Liver (tissue), 10 donors: ENCODE measurements at places on chromosomes 13 and 19.

DNA sequence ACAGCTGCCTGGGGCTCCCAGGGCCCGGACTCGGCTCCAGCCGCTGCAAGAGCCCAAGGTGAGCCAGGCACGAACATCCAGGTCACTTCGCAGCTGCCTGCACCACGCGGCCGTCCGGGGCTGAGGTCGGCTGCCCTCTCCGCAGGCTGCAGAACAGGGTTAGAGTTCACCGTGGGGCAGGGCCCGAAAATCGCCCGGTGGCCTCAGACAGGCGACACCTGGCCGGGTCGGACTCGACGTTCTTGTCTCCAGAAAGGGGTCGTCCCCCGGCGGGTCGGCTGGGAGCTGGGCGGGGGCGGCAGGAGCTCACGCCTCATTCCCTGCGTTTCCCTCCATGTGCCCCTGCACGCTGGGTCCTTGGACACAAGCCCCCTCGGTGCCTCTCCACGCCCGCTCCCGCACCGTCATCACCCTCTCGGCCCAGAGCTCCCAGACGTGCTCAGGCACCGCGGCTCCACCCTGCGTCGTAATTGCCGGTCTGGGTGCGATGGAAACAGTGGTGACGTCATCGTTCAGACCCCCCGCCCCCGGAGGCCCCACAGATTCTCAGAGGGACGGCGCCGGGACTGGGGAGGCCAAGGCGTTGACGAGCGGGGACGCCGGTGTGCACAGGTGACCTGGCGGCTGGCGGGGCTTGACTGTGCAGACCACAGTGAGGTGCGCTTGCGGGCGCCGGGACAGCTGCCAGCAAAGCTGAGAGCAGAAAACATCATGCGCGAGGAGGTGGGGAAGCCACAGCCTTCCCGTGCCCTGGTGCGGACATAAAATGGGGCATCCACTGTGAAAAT is 4.0 kb upstream of the GRIN3B start:
- DNase-seq, result no peak

- no peak for DNase-seq
Observed at GRCh38 chr19:45800070-45800553, 7.5 kb upstream of the DMWD start.

GRCh38 chr13:50074843-50075242 is 59.6 kb downstream of the KCNRG start:
- DNase-seq, result no peak

GRCh38 chr19:16002406-16003384 is 53.9 kb downstream of the OR10H4 start:
- DNase-seq, result no peak

DNA sequence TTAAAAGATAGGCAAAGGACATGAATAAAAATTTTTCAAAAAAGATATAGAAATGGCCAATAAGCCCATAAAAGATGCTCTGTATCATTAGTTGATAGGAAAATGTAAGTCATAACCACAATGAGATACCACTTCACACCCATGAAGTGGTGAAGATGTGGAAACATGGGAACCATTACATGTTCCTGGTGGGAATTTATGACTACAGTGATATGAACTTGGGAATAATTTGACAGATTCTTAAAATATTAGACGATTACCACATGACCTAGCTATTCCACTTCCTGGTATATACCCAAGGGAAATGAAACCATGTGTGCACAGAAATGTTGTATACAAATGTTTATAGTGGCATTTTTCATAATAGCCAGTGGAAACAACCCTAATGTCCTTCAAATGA is 232.2 kb downstream of the GGACT start:
- DNase-seq, result no peak

DNA sequence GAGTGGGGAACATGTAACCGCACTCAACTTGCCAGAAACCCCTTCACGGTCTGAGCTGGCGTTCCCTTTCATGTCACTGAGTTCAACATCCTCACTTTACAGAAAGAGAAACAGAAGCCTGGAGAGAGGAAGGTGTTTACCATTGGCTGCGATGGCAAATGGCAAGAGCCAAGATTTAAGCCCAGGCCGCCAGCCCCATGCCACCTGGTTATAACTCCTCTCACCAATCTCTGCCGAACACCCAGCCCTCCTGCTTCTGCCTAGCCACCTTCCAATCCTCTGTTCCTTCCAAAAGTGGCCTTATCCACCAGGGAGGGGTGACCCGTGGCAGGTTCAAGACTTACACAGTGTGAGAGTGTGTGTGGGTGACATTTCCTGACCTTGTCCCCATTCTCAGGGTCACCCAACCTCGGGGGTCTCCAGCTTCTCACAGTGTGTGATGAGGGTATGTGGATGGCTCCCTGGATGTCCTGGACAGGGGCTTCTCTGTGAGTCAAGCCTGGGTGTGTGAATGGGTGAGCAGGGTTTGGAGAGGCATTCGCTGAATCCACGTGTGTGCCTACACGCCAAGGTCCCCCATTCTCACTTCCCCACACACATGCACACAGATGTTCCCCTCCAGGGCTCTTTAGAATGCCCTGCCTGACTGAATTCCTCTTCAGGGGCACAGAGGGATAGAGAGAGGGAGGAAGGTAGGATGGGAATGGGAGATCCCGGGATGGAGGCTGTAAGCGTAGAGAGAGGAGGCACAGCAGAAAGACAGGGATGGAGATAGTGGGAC is 1.2 kb downstream of the CADM4 start:
- no peak for DNase-seq

- no peak for DNase-seq
Observed at GRCh38 chr19:53183146-53183764, 9.9 kb downstream of the ZNF665 start.

GRCh38 chr19:18543814-18544475 is 572 bp upstream of the FKBP8 start:
- DNase-seq, result peak; percentile 86

DNA sequence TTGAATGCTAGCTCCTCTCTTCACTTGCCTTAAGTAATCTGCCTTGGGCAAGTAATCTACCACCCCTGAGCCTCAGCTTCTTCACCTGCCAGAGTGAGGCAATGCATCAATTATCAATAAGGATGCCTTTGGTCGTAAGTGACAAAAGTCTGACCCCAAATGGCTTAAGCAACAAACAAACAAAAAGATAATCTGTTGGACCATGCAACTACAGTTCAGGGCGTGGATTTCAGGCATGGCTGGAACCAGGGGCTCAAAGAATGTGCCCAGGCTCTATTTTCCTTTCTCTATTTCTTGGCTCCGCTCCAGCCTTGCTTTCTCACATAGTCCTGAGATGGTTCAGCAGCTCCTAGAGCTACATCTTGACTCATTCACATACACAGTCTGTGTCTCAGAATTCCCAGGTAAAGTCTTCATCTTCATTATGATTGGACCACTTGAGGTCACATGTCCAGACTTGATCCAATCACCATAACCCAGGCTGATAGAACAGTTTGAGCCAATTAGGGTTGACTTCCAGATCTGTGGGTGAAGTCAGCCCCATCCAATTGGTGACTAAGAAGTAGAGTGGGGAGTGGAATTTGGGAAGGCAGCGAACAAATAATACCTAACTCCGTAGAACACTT is 29.6 kb downstream of the ACSBG2 start:
- DNase-seq, result no peak

- peak; percentile 78 for DNase-seq
Observed at GRCh38 chr13:94674609-94675348, 37.6 kb downstream of the SOX21 start.
